GM12892 (cell line): ENCODE measurements at places on chromosomes 2 and 18.

DNA sequence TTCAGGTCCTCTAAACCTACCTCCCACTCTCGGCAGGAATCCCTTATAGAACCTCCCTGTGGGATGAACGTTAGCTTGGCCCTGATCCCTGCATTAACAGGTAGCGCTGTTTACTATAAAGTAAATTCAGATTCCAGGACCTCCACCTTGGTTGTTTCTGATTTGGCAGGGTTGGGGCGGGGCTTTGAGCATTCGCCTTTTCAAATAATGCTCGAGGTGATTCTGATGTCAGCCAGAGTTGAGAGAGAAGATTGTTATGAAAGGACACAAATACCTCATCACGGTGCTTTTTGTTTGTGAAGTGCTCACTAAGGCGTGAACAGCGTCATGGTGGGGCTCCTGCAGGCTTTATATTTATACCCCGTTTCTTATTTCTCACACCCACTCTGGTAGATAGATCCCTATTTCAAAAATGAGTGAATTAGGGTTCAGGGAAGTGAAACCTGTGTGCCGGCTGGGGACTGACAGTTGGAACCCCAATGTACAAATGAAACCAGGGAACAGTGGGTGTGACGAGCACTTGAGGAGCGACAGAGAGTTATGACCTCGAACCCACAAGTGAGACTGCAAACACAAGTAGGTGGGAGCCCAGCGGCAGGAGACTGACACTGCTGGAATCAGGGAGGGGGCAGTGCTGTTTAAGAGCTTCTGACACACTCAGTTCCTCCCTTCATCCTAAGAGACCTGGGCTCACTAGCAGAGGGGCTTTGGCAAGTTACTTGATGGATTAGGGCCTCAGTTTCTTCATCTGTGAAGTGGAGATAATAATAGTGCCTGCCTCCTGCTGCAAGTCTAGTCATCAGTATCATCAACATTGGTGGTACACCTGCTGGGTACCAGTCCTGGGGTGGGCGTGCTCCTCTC lies 14.2 kb upstream of the CXCR4 start:
- DNase-seq, result peak; percentile 51

GRCh38 chr2:149800624-149801542 lies 213.3 kb upstream of the MMADHC start:
- DNase-seq, result no peak

- no peak for DNase-seq
Measured at GRCh38 chr18:51151568-51152511, 45.6 kb downstream of the MEX3C start.

DNA sequence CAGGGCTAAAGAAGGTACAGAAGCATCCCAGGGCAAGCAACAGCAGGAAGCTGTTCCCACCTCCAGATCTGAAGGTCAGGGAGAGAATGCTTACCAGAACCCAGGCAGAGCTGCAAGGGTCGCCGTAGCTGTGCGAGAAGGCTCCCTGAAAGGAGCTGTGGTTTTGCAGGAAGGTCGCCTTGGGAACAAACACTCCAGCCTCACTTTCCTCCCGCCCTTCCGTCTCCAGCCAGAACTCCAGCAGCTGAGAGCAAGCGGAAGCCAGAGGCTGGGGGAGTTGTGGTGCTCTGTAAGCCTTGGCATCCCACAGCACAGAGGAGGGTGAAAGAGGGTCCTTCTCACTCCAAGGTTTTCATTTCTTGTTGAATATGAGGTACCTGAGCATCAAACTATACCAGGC lies 18.3 kb upstream of the ICOS start:
- no peak for DNase-seq

DNA sequence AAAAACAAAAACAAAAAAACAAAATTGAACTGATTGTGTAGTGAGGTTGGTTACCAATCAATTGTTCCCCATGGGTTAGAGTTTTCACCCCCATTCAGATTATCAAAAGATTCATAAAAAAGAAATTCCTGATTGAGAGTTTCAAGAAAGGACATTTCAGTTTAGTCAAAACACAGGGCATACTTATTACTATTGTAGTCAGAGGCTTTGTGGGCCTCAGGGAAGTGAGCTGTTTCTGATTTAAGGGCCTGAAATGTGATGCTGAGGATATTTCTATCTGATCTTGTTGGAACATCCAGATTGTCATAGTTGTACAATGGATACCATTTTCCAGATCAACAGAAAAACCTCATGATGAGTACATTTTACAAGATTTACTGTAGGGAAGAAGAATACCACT lies 368.1 kb upstream of the NETO1 start:
- no peak for DNase-seq

DNA sequence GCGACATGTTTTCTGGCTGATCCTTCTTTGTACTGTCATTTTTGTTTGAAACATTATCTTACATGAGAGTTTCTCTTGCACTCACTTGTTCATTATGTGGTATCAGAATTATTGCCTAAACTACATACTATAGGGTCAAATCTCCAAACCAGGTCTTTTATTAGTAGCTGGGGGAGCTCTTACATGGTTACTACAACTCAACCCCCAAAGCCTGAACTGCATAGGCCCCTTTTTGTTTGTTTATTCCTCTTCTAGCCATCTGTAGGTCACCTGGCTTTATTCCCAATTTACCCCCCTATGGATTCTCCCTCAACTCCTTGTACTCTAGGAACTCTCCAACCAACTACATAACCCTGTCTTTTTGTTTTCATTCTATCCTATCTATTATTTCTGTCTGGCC lies 46.7 kb downstream of the PUM2 start:
- DNase-seq, result no peak

DNA sequence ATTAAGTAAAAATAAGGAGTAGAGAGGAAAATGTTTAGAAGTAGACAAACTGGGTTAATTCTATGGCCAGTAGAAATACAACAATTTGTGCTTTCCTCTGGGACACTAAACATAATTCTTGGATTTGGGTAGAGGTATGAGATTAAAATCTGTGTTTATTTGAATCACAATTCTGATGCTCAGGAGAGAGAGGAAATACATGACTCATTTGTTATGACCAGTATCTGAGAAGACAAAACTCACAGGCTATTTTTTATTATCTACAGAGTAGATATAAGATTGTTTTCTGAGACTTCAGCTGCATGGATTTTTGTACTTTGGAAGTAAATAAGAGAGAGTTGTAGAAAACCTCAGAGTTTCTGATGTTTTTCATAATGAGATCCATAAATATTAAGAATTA lies 315.7 kb upstream of the CWC22 start:
- DNase-seq, result no peak

DNA sequence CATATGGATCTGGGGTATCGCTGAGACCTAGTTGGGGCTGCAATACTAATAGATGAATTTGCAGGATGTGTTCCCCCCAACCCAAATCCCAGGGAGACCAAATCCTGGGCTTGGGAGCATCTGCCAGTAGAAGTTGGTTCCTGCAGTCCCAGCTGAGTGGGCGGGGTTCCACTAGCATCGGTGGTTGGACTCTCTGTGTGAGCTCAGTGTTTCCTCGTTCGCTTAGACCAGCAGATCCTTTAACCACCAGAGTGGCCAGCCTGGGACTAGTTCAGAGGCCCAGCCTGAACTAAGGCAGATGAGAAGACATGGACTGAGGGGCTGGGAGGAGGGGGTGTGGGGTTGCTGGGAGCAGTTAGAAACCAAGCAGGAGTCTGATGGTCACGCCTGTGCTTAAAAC lies 40.7 kb downstream of the PCARE start:
- no peak for DNase-seq

DNA sequence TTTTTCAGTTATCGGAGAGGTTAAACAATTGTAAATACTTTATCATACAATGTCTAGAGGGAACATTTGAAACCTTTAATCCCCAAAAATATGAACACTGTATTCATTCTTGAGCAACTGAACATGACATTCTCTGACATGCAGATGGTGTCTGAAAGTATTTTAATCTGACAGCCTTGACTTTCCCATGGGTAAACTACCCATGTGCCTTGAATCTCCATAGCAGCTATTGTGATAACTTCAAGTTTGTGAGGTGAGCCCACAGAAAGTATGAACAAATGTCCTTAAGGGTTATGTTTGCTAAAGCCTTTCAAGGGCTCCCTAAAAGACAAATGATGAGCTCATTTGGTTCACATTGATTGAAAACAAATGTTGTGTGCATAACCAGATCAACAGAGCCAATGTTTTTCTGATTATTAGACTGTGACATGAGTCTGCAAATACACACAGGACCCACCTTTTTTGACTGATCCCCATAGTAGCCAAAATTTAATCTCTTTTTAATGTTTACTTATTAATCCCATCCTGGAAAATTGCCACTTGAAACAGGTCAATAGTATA lies 1326.0 kb downstream of the LRP1B start:
- no peak for DNase-seq

- no peak for DNase-seq
Measured at GRCh38 chr2:8622924-8623465, 58.9 kb upstream of the ID2 start.

DNA sequence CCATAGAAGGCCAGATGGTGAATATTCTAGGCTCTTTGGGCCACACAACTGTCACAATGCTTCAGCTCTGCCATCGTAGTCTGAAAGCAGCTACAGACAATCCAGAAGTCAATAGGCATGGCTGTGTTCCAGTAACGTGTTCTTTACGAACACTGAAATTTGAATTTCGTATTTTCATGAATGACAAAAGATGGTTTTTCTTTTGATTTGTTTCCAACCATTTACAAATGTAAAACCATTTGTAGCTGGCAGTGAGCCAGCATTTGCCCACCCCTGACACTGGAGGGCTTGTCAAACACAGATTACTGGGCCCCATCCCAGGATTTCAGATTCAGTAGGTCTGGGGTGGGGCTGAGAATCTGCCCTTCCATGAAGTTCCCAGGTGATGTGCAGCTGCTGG lies 83.0 kb upstream of the ATG16L1 start:
- DNase-seq, result no peak

DNA sequence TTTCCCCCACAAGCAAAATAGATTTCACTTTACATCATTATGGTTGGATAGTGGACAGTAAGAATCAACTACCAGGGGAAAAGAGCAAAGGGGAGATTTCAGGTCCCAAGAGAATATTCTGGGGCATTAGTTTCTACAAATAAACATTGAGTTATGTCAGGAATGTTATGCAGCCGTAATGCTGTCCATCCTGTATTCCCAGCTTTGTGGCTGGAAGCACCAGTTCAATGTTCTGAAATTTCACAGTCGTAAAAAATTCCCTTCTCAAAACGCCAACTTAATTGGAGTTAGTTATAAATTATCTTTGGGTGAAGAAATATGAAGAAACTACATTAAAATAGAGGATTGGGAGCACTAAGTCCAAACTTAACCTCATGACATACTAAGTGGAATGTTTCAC lies 141.5 kb upstream of the FIGN start:
- no peak for DNase-seq

GRCh38 chr2:169838743-169839489 lies 11.7 kb downstream of the UBR3 start:
- no peak for DNase-seq

- no peak for DNase-seq
Measured at GRCh38 chr2:206201075-206201848, 41.6 kb downstream of the EEF1B2 start.

DNA sequence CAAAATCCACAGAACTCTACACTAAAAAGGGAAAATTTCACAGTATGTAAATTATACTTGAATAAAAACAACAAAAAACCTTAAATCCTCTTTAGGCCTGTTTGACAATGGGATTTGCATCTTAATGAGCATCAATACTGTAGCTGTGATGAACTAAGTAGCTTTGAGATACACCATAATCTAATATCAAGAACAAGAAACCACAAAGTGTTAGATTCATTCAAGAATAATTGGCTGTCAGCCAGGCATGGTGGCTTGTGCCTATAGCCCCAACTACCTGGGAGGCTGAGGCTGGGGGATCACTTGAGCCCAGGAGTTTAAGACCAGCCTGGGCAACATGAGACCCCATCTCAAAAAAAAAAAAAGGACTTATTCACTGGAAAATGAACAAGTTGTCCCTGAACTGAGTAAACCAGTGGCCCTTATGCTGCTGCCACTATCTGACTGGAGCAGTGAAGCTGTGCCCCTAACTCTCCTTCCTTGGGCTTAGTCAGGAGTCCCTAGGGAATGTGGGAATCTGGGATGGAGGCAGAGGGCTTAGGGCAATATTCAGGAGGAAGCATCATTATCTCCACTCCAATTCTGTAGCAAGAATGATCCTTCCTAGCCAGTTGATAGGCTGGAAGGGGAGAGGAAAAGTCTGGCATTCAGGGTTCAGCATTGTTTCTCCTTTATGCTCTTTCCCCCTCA lies 88.5 kb downstream of the PRKCE start:
- DNase-seq, result no peak

DNA sequence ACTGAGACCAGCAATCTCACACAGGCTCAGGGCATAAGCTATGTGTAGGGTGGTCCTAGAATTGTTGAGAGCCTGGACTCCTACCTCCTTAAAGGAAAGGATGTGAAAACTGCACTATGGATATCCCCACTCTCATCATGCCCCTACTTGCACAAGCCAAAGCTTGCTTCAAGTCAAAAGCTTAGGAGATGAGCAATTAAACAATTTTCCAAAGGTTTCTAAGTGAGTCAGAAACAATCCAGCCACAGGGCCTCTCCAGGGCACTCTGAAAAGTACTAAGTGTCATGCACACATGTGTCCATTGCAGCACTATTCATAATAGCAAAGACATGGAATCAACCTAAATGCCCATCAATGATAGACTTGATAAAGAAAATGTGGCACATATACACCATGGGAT lies 215.4 kb downstream of the AFF3 start:
- DNase-seq, result no peak

GRCh38 chr2:168601741-168602140 lies 145.7 kb downstream of the CERS6 start:
- no peak for DNase-seq

DNA sequence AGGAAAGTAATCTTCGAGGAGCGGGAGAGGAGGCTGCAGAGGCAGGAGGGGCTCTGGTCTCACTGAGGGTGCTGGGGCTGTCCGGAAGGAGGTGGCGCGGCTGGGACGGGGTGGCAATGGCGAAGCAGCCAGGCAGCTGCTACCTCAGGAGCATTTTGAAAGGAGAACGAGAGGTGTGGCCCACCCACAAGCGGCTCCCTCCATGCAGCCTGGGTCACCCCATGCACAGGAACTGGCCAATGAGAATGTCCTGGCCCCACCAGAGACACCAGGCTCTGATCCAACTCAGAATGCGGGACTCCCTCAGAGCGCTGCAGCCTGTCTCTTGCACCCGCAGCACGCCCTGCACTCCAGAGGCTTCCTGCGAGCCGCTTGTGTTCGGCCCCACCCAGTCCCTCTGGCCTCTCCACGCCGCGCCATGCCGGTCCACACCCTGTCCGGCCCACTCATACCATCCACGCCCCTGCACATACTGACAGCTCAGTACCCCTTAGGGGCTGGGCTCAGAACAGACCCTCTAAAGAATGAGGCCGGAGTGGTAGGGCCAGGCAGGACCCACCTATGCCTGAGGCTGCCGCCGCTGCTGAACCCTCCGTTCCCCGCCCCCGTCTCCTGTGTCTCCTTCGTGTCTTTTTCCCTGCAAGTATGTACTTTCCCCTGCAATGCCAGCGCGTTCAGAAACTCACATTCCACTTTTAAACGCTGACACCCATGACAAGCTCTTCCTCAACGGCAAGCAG lies 6.4 kb upstream of the BOK start:
- no peak for DNase-seq

GRCh38 chr2:98379311-98380202 lies 33.3 kb downstream of the CNGA3 start:
- DNase-seq, result no peak
